CD4-positive, alpha-beta T cell treated with Interferon alpha-2 for 1 hour (primary cell): ENCODE measurements at places on chromosomes 3 and 15.

DNA sequence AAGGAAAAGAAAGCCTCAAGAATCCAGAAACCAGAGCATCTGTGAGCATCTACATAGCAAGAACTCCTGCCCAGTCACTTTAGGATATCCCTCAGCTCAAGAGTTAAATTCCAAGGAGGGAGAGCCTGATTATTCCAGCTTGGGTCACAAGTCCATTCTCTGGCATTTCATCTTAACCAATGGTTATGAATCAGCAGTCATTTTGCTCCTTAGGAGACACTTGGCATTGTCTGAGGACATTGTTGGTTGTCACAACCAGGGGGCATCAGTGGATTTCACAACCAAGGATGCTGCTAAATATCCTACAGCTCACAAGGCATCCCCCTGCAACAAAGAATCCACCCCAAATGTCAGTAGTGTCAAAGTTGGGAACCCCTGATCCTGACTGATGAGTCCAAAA, 51.0 kb upstream of the LMCD1 start:
- DNase-seq, result no peak

DNA sequence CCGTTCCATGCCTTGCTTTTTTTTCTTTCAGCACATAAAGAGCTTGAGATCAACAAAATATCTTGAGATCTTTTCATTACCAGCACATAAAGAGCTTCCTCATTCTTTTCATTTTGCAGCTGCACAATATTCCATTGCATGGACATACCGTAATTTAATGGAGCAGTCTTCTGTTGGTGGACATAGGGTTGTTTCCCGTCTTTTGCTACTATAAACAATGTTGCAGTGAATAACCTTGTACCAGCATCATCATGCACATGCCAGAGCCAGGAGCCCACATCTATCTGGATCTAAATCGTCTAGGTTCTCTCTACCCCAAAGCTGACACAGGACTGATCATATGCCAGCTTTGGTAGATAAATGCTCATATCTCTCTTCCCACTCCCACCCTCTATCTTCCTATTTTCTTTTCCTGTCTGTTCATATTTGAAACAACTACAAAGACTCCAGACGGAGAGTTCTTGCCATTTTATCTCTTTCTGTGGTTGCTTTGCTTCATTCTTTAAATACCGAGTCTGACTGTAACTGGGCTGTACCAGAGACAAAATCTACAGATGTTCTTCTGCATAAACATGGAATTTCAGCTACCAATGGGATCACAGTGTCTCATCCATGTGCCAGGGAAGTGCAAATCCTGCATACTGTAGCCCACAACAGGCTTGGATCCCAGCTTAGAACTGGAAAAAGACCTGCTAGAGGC, 47.1 kb upstream of the AKAP13 start:
- DNase-seq, result no peak

DNA sequence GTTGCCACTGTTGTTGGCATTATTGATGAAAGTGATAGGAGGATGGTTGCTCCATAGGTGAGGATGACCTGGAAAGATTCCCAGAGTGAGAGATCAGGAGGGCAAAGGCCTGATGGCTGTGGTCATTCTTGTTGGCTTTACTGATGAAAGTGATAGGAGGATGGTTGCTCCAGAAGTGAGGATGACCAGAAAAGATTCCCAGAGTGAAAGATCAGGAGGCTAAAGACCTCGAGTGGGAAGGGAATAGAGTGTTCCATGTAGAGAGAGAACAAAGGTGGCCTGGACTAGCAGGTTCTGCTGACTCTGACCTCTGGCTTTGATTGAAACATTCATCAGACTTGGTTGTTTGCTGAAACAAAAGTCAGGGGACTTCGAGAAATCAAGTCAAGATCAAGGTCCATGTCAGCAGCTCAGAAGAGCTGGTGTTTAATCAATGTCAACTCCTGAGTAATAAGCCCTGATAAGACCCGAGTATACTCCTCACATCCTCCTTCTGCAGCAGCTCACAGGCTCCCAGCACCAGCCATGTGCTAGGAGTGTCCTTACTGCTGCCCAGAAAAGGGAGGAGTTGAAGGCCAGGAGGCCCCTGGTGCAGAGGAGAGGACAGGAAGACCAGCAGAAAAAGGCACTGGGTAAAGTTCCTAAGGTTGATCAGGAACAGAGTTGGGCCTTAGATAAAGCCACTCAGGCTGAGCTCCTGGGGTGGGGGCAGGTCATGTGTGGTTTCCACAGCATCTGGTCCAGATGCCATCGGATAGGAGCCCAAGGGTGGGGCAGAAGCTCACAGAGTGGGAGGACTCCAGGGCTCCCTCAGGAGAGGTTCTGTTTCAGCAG, 19.9 kb downstream of the CYP8B1 start:
- no peak for DNase-seq

DNA sequence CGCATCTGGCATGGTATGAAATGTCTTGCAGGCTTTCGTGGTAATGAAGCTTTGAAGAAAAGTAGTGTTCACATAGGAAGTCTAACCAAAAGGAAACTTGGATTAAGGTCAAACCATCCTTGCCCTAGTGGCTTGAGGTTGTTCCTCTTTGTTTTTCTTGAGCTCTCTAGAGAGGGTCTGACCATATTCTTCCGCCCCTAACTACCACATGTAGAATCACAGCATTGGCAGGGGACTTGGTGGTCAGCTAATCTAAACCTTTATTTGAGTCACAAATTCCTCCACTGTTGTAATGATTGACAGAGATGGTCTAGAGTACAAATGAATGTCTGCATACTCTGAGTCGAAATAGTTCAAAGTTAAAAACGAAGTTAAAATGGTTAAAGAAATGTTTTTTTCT, 39.1 kb upstream of the PHLDB2 start:
- DNase-seq, result no peak

- DNase-seq, result no peak
Measured at GRCh38 chr3:128488991-128489673, 3.9 kb downstream of the GATA2 start.

GRCh38 chr3:11159421-11159904, 5.2 kb downstream of the HRH1 start:
- DNase-seq, result peak; percentile 23

DNA sequence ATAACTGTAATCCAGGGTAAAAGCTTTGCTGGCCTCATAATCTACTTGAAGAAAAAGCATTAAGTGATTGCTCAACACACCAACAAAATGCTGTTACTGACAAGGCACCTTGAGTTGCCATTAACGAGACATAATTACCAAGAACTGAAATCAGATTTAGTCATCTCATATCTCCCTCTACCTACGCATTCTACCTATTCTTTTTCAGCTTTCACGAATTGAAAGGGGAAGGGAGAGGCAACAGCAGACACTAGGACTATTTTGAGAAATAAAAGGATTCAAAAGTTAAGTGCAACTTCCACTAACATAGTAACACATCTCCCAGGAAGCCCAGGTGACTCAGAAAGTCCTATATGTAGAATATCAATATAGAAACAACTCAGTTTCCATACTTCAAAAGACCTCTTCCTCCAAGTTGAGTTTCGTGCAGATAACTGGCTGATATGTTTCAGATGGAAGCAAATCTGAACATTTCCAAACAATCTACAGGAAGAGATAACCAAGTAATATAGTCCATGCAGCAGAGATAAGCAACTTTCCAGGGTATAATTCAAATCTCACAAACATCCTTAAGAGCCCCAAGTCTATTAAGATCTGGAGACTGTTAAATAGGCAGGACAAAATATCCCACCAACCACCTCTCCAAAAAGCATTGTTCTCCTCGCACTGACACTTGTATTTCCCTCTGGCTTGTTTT, 1.9 kb downstream of the OSBPL10 start:
- no peak for DNase-seq

- DNase-seq, result no peak
Measured at GRCh38 chr3:185041540-185041939, 111.3 kb downstream of the C3orf70 start.

GRCh38 chr15:80550219-80550907, 144.7 kb upstream of the ABHD17C start:
- DNase-seq, result no peak

DNA sequence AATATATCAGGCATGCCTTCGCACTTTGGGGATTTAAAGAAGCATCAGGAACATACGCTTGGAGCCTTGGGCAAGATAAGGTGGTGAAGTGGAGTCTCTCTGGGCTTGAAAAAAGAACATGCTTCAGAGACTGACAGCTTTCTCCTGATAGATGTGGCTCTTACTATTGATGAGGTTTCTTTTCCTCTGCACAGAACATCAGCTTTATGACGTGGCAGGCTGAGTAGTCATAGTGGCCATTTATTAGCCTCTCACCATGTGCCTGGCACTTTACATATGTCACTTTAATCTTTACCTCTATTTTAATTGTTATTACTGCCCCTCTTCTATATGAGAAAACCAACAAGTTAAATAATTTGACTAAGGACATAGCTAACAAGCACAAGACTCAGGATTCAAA, 19.0 kb upstream of the LRRC58 start:
- DNase-seq, result no peak

GRCh38 chr15:84953136-84953535, 28.5 kb upstream of the PDE8A start:
- DNase-seq, result no peak

- DNase-seq, result no peak
Measured at GRCh38 chr3:37590328-37591079, 271.2 kb upstream of the CTDSPL start.

DNA sequence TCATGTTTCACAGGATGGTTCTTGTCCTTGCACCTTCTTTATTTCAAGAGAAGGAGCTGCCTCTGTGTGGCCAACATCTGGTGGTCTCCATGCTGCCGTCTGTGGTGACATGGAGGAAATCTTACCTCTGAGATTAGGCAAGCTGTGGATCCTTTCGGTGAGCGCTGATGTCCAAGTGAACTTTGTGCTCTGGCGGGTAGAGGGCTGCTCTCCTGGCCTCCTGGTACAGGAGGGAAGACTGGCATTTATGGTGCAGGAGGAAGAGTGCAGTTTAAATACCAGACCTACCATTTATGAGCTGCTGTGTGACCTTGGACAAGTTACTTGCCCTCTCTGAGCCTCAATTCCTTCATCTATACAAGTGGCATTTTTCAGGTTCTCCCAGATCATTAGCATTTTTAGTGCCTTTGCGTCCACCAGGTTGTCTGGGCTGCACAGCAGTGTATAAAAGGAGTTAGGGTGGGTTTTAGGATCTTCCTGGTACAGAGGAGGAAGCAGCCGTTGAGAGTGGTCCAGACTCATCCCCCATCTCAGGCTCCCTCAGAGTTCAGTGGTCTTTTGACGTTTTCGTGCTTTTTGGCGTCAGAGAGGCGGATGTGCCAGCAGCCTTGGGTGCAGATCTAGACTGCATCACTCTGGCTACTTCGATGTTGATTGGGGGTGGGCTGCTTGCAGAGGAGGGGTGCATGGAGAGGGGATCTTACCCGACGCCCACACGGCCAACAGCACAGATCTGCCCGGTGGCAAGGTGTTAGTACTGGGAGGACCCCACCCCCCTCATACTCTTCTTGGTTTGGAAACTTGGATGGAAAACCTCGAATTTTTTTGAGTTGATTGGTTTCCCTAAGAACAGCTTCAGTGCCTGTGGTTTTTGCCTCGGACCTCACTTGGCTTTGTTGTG, 162.2 kb downstream of the ITPR1 start:
- DNase-seq, result no peak

DNA sequence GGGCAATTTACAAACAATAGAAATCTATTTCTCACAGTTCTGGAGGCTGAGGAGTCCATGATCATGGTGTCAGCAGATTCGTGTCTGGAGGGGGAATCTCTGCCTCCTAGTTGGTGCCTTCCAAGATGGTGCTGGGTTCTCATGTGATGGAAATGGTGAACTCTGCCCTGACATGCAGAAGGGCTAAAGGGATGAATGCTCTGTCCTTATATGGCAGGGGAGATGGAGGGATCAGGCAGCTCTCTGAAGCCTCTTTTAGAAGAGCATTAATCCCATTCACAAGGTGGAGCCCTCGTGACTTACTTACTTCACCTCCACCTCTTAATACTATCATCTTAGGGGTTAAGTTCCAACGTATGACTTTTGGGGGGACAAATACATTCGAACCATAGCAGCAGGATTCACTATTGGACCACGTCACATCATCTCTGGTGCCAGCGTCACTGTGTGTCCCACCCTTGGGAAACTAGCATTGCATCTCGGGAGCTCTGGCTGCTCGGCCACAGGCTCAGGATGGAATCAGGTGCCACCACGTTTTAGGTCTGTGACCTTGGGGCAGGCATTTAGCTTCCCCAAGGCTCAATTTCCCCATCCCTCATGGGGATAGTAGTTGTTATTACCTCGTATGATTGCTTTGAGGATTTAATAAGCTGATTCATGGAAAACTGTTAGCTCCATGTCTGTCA, 53.0 kb downstream of the SV2B start:
- no peak for DNase-seq

- DNase-seq, result no peak
Measured at GRCh38 chr3:135719449-135719848, 246.1 kb upstream of the PPP2R3A start.
